ENCODE measurements at places on chromosomes 16 and 17. TPM values are rescaled to one million over a fixed set of nuclear protein-coding genes. Genes with fewer than 3 reads are reported as not detected.

DNA sequence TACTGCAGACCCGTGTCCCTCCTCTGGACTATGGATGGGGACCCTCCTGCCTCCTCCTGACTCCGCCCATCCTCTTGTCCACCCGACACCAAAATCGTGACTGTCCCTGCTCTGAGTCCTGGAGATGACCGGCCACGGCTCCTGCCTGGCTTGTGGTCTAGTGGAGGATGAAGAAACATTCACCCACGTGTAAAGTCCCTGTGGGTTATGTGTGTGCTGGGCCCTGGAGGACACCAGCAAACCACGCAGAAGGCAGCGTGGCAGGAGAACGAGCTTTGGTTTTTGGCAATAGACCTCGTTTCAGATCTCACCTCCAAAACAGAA, 11.9 kb downstream of the SPNS2 start:
- no peak for DNase-seq
- no peaks in the 10 kb centered on the region for H3K36me3 ChIP-seq
- no peak overlapping the region for H3K4me3 ChIP-seq

Gene HSD3B7
- total RNA-seq = 3.6 TPM

GRCh38 chr17:10612957-10613744, 44.0 kb downstream of the MYH3 start:
- H3K4me3 ChIP-seq = no peak overlapping the region
- H3K27ac ChIP-seq = no peak overlapping the region
- no peaks in the 10 kb centered on the region for H3K36me3 ChIP-seq
- DNase-seq = no peak
- no peaks in the 10 kb centered on the region for H3K27me3 ChIP-seq

Gene CDH13
- 0.80 TPM for total RNA-seq

- peaks cover 1% of the 10 kb centered on the region for H3K4me1 ChIP-seq
- no peak for DNase-seq
- peak overlapping the region; percentile 66 for H3K27ac ChIP-seq
- no peaks in the 10 kb centered on the region for H3K36me3 ChIP-seq
- no peak overlapping the region for H3K4me3 ChIP-seq
- no peaks in the 10 kb centered on the region for H3K27me3 ChIP-seq
Measured at GRCh38 chr16:84022644-84023043, 20.0 kb downstream of the SLC38A8 start.

DNA sequence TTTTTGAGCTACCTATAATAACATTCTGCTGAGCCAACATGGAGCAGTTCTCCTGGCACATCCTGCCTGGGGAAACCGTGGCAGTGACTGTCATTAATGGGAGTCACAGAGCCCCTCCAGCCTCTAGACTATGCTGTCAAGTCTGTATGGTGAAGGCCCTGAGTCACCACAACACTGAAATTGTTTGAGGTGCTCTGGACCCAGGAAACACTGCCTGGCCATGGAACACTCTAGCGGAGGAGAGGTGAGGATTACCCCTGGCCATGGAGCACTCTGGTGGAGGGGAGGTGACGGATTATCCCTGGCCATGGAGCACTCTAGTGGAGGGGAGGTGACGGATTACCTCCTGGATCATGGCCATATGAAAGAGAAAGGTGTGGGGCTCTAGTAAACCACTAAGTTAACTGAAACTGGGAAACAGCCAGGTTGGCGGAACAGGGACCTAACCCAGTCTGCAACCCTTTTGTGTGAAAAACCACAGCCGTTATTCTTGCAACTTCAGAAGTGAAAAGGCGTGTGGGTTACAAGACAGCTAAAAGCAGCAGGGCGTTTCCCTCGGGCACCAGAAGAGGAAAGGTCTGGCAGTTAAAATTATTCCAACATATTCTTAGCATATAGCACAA, 156.7 kb downstream of the KCNJ12 start:
- H3K27ac ChIP-seq = no peak overlapping the region
- peaks cover 7% of the 10 kb centered on the region for H3K36me3 ChIP-seq
- H3K27me3 ChIP-seq = no peaks in the 10 kb centered on the region
- no peak overlapping the region for H3K4me3 ChIP-seq
- DNase-seq = no peak

GRCh38 chr16:61836804-61837393, 199.3 kb downstream of the CDH8 start:
- peaks cover 26% of the 10 kb centered on the region for H3K4me1 ChIP-seq
- no peaks in the 10 kb centered on the region for H3K27me3 ChIP-seq
- no peak for DNase-seq
- peak overlapping the region; percentile 6 for H3K27ac ChIP-seq

GRCh38 chr16:85994492-85995490, 95.8 kb downstream of the IRF8 start:
- H3K4me3 ChIP-seq = no peak overlapping the region
- DNase-seq = no peak
- no peaks in the 10 kb centered on the region for H3K36me3 ChIP-seq
- H3K27ac ChIP-seq = no peak overlapping the region
- H3K4me1 ChIP-seq = peaks cover 11% of the 10 kb centered on the region
- peaks cover 27% of the 10 kb centered on the region for H3K27me3 ChIP-seq

Data from mesothelial cell of epicardium (in vitro differentiated cells).